Panc1 (cell line): ENCODE measurements at places on chromosomes 2 and 18. TPM values are rescaled to one million over a fixed set of nuclear protein-coding genes. Genes with fewer than 3 reads are reported as not detected.

Gene LBX2
- 9.6 TPM for total RNA-seq

Gene MYO3B
- total RNA-seq, result 0.05 TPM

Gene SPATA3
- not detected for total RNA-seq

DNA sequence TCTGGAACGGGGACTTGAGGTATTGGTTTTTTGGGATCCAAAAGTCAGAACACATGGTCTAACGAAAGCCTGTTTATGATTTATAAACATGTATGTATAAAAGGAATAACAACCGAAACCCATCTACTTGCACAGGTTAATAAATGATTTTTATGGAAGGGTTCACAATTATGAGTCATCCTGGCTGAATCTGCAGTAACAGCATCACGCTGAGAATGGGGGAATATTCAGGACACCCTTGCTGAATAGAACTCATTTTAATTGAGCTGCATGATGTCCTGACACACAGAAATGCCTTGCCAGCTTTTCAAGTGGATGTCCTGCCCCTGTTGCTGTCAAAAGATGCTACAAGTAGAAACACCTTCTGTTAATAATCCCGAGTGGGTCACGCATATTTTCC lies 54.7 kb upstream of the TGFA start:
- no peak for DNase-seq
- H3K27me3 ChIP-seq, result peaks cover 16% of the 10 kb centered on the region
- H3K4me1 ChIP-seq, result no peaks in the 10 kb centered on the region
- no peak overlapping the region for H3K27ac ChIP-seq
- H3K36me3 ChIP-seq, result no peaks in the 10 kb centered on the region
- no peak overlapping the region for H3K4me3 ChIP-seq

GRCh38 chr2:185875136-185875931 lies 136.7 kb downstream of the FSIP2 start:
- H3K27ac ChIP-seq, result no peak overlapping the region
- DNase-seq, result no peak
- no peaks in the 10 kb centered on the region for H3K27me3 ChIP-seq
- no peaks in the 10 kb centered on the region for H3K36me3 ChIP-seq

- no peak for DNase-seq
- no peaks in the 10 kb centered on the region for H3K4me1 ChIP-seq
- H3K36me3 ChIP-seq, result no peaks in the 10 kb centered on the region
- H3K27me3 ChIP-seq, result no peaks in the 10 kb centered on the region; the same call in 1 of the 2 replicates
Observed at GRCh38 chr2:224211181-224211480, 172.0 kb upstream of the SERPINE2 start.

GRCh38 chr18:69596345-69596744 lies 195.7 kb downstream of the DOK6 start:
- no peaks in the 10 kb centered on the region for H3K4me1 ChIP-seq
- no peak for DNase-seq
- H3K27ac ChIP-seq, result no peak overlapping the region
- H3K27me3 ChIP-seq, result no peaks in the 10 kb centered on the region
